OCI-LY7 (cell line): ENCODE measurements at places on chromosomes 13 and 19. TPM values are rescaled to one million over a fixed set of nuclear protein-coding genes. Genes with fewer than 3 reads are reported as not detected.

SRRM5 gene
- total RNA-seq, result 0.61 and 0.85 TPM in 2 replicates

DNA sequence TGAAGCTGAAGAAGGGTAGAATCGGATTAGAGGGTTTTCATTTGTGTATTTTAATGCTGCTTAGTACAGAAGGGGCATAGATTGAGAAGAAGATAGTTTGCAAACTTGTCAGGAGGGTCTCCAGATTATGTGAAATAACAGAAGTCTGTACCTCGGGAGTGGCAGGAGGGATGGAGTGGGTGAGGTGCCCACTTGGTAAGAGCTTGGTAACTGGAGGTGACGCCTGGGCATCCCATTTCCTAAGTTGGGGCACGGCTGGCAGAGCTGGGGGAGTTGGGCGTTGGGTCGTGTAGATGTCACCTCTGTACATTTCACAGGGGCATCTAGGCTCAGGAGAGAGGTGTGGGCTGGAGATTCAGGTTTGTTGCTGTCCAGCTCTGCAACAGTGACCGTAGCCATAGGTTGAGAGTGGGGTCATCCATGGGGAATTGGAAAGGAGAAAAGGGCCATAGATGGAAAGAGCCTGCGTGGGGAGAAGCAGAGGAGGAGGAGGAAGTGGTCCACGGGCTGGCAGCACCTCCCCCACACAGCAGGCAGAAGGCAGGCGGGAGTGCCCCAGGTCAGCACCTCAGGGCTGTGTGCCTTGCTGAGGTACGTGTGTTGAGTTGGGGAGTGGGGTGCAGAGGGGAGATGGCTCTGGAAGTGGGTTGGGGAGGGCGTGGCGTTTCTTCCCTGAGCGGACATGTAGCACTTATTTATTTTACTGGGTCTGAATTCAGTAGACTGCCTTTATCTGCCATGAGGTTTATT is 31.2 kb downstream of the MPHOSPH8 start:
- no peak for DNase-seq

GRCh38 chr13:106680796-106681472 is 113.0 kb upstream of the ARGLU1 start:
- DNase-seq, result no peak

FFAR3 gene
- 0.19 and 0.31 TPM in 2 replicates for total RNA-seq

DNA sequence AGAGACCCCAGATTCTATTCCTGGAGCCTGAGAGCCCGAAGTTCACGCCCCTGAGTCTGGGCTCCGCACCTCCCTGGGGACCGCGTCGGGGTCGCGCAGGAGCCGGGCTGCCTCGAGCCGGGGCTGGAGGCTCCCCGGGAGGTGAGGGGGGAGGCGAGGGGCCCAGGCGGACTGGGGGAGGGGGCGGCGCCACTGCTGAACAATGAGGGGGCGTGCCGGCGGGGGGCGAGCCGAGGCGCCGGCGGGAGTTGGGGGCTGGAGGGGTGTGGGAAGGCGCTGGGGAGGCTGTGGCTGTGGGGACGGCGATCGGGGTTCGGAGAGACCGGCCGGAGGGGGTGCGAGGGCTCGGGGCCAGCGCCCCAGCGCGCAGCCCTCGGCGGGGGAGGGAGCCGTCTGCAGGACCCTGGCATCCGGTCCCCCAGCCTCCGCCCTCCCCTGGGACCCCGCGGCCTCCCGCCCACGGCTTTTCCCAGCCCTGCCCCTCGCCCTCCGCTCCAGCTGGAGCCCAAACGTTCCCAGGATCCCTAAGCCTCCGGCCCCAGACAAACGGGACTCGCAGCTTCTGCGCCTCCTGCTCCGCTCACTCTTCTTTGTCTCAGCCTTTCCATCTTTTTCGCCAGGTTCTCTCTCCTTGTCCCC is 922 bp downstream of the PLEKHG2 start:
- peak; percentile 52 for DNase-seq

DNA sequence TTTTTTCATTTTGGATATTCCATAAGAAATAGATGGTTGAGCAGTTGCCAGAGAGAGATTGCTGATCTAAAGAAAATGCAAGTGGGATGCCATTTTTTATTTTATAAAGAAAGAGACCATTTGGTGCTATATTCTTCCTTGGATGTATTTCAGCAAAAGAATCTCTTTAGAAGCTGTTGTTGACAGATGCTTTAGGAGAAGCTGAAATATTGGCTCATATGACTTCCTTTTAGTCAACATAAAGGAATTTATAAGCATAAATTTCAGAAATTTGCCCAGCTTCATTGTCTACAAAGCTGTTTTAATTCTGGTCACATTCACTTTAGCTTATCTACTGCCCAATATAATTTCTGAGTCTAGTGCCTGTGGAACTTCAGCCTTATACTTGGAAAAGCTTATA is 36.9 kb downstream of the POLR1D start:
- no peak for DNase-seq

RPS19 gene
- total RNA-seq, result 3,803 and 3,902 TPM in 2 replicates

DNA sequence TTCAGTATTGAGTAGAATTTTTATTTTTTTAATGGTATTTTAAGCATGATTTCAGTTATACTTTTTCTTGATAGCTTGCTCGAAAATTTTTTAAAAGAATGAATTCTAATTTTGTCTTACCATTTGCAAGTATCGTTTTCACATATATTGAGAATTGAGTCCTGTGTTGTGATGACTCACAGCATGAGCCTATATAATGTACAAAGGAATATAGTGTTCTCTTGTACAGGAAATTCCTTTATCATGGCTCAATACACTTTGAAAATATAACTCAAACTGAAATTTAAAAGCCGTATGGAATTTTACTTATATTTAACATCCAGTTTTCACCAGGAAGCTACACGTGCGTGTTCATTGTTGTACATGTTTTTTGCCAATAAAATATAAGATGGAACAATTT is 161.1 kb upstream of the TMTC4 start:
- no peak for DNase-seq

ICAM4 gene
- total RNA-seq, result 0.38 and 0.53 TPM in 2 replicates

- no peak for DNase-seq
These were observed 128.9 kb upstream of the KLHL1 start for GRCh38 chr13:70237131-70237530.

OR7A5 gene
- not detected in 2 replicates for total RNA-seq

DNA sequence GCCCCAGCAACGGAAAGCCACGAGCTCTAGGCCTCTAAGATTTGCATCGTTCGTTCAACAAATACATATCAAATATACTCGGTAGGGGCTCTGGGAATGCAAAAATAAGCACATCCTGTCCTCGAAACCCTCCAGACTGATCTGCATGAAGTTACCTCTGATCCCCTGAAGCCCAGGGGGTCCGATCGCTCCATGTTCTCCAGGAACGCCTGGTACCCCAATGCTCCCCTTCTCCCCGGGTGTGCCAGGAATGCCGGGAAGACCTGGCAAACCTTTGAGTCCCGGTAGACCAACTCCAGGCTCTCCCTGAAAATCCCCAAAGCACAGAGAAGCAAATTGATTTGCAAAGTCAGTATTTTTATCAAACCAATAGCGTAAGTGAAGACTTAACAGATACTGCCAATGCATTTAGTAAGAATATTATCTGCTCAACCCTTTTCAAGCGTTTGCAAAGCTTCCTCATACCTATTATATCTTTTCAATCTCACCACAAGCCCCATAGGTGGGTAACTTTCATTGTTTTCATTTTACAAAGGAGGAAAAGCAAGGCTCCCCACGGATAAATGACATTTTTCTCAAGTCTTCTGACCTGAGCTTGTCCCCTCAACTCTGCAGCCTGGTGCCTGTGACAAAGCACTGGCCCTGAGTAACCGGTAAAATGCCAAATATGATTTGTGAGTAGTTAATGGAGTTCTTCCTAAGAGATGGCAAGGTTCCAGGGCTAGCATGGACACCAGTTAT is 127.7 kb downstream of the COL4A1 start:
- no peak for DNase-seq

DNAAF3 gene
- total RNA-seq, result 2.2 and 2.5 TPM in 2 replicates

DNA sequence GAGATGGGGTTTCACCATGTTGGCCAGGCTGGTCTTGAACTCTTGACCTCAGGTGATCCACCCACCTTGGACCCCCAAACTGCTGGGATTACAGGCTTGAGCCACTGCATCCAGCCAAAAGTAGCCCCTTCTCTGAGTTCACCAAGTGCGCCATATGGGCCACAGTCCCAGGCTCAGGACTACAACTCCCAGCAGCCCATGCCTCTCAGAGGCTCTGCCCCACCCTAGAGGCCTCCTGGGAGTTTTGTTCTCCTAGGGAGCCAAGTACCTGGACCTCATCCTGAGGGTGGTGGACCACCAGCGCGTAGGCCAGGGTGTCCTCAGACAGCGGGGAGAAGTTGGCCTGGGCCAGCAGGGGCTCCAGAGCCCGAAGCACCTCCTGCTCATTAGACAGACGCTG is 18.8 kb downstream of the TMEM143 start:
- DNase-seq, result no peak

DNA sequence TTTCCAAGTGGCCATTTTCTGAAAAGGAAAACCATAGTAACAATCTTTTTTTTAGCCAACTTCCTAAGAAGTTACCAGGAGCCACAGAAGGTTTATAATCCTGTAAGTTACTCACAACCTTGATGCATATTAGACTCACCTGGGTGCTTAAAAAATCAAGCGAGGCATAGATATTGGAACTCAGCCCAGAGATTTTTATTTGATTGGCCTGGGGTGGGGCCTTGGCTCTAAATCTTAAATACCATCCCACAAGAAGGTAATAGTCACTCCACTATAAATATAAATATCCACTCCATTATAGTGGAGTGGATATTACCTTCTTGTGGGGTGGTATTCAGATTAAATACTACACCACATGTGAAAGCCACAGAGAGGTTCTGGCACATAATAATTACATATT is 429.6 kb downstream of the RFC3 start:
- no peak for DNase-seq

DNA sequence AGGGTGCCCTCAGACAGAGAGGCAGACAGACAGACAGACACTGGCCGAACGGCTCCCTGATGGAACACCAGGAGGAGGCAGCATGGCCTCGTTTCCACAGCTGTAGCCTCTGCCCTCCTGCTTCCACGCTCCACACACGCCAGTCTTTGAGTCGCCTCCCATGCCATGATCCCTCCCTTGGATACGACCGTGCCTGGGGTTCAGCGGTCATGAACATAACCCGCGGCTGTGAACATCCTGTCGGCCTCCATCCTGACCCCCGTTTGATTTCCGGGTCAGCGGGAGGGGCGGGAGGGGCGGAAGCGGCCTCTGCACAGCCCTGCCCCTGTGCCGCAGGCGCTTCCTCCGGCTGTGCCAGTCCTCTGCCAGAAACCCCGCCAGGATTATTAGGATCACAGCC is 23.4 kb downstream of the GP6 start:
- DNase-seq, result no peak

GRCh38 chr13:29801737-29802305 is 48.6 kb downstream of the UBL3 start:
- peak; percentile 20 for DNase-seq

SELENOV gene
- total RNA-seq, result not detected in 2 replicates

DNA sequence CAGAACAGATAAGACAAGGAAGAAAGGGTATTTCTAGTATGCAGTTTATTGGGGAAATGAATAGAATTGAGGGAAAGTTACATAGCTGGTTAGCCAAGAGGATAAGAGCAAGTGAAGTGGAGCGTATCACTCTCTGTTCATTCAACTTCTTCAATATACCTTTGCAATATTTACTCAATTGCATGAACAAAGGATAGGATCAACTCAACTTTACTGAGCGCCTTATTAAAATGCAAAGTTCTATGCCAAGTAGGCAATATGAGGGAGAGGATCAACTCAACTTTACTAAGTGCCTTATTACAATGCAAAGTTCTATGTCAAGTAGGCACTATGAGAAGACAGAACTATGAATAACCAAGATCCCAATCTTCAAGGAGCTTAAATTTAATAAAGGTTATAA is 43.9 kb downstream of the ZC3H13 start:
- DNase-seq, result no peak

GRCh38 chr13:111401151-111401550 is 80.7 kb downstream of the TEX29 start:
- DNase-seq, result no peak

DNA sequence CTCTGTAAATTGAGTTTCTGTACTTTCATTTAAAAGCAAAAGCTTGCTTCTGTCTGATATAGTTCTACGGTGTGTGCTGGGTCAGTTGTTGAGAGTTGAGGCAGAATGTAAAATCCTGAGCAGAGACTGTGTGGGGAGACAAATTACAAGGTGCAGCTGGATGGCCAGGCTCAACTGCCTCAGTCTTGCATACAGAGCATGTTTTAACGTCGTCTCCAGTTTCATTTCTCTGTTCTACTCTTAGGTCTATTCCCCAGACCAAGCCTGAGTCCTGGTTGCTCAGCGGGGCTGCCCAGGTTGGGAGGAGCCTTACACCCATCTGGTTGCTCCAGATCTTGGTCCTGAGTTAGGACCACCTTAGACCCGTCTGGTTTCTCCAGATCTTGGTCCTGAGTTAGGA is 54.4 kb upstream of the MEDAG start:
- DNase-seq, result peak; percentile 36

DNA sequence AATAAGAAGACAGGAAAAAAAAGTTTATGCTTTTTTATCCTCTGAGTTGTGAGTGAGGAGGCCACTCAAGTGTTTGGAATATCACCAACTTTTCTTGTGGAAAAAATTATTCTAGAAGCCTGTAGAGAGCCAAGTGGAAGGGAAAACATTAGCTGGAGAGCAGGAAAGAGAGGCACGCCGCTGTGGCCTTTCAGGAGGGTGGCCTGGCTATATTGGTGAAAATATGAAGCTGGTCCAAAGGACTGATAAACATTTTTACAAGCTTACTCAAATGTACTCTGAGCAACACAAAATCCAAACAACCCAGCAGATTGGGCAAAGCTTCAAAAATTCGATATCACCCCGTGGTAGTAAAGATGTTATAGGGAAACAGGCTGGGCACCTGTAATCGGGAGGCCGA is 2.3 kb upstream of the EIF3G start:
- no peak for DNase-seq

GRCh38 chr13:90055121-90055520 is 1292.4 kb upstream of the MIR17HG start:
- no peak for DNase-seq

GRCh38 chr19:6412447-6413091 is 12.0 kb downstream of the KHSRP start:
- DNase-seq, result peak; percentile 60

TYROBP gene
- not detected in 2 replicates for total RNA-seq

GRCh38 chr13:66154976-66155375 is 1075.2 kb downstream of the PCDH9 start:
- peak; percentile 4 for DNase-seq

KLK3 gene
- total RNA-seq, result not detected in 2 replicates

DNA sequence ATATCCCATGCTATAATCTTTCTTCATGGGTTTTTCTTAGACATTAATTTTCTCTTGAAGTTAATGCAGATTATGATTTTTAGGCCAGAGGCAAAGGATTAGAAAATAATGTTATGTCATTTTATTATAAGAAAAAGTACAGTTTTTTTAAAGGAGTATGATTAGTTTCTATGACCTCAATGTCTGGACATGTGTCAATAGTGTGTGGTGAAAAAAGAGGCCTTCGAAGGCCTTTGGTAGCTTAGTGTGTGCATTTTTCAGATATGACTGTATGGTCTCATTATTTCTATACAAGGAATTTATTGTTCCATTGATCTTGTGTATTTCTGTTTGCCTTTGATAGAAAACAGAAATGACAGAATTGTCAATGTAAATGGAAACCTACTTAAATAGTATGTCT is 195.6 kb downstream of the GPC5 start:
- DNase-seq, result no peak
